ENCODE measurements at places on chromosomes 12 and 14. TPM values are rescaled to one million over a fixed set of nuclear protein-coding genes. Genes with fewer than 3 reads are reported as not detected.

The IL31 gene
- not detected for total RNA-seq

DNA sequence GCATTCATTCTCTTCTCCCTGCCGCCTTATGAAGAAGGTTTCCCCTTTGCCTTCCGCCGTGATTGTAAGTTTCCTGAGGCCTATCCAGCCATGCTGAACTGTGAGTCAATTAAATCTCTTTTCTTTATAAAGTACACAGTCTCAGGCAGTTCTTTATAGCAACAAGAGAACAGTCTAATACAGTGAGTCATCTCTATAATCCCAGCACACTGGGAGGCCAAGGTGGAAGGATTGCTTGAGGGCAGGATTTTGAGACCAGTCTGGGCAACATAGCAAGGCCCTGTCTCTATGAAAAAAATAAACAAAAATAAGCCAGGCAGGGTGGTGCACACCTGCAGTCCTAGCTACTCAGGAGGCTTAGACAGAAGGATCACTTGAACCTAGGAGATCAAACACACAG, 259.9 kb downstream of the CEP128 start:
- no peak for DNase-seq
- H3K27ac ChIP-seq: no peak overlapping the region
- no peaks in the 10 kb centered on the region for H3K27me3 ChIP-seq
- H3K36me3 ChIP-seq: no peaks in the 10 kb centered on the region
- no peak overlapping the region for H3K4me3 ChIP-seq

DNA sequence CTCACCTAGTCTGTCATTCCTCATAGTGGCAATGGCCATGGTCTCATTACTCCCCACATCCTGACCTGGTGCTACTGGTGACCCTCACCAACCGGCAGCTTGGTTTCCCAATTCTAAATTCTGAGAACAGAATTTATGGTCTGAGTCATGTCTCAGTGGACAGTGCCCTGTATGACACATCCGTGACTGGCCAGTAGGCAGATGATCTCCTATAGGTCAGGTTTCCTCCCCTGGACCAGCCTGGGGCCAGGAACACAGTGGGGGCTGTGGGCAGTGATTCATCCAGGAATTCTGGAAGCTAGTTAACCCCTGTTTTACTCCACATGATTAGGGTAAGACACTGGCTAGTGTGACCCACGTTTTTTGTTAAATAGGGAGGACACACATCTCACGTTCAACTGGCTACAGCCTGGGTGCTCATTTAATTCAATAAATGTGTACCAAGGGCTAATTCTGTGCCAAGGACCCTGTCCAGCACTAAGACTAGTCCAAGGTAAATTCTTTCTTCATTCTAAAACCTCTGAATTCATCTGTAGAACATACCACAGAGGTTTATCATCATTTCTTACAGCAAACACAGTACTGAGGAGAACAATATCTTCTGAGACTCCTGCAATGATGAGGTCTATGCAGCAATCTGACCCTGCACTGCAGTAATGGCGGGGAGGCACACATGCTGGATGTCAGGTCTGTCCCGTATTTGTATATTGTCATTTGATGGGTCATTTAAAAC, 249.6 kb upstream of the TBX3 start:
- H3K27ac ChIP-seq: no peak overlapping the region
- H3K36me3 ChIP-seq: no peaks in the 10 kb centered on the region
- H3K4me1 ChIP-seq: no peaks in the 10 kb centered on the region

- no peaks in the 10 kb centered on the region for H3K27me3 ChIP-seq
- H3K4me3 ChIP-seq: peak overlapping the region; percentile 78
Observed at GRCh38 chr12:121297435-121297991, 1.0 kb upstream of the CAMKK2 start.

DNA sequence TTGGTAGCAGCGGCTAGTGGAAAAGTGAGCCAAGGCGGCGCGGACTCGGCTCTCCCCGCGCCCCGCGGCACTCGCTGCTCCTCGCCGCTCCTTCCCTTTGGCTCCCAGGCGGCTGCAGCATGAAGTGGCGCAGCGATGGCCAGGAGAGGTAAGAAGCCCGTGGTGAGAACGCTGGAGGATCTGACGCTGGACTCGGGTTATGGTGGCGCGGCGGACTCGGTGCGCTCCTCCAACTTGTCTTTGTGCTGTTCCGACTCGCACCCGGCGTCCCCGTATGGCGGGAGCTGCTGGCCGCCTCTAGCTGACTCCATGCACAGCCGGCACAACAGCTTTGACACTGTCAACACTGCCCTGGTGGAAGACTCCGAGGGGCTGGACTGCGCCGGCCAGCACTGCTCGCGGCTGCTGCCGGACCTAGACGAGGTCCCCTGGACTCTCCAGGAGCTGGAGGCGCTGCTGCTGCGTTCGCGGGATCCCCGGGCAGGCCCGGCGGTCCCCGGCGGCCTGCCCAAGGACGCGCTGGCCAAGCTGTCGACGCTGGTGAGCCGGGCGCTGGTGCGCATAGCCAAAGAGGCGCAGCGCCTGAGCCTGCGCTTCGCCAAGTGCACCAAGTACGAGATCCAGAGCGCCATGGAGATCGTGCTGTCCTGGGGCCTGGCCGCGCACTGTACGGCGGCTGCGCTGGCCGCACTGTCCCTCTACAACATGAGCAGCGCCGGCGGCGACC, 225.6 kb upstream of the CRY1 start:
- H3K27me3 ChIP-seq: no peaks in the 10 kb centered on the region
- no peaks in the 10 kb centered on the region for H3K36me3 ChIP-seq
- no peak for DNase-seq
- H3K27ac ChIP-seq: no peak overlapping the region
- no peak overlapping the region for H3K4me3 ChIP-seq
